Airway epithelial cell (primary cell): ENCODE measurements at places on chromosomes 2 and 18. TPM values are rescaled to one million over a fixed set of nuclear protein-coding genes. Genes with fewer than 3 reads are reported as not detected.

Gene ZC3H8
- total RNA-seq: 4.3 and 4.5 TPM in 2 replicates

Gene MFSD6
- total RNA-seq: 47.3 and 55.3 TPM in 2 replicates

Gene HOXD3
- total RNA-seq: not detected in 2 replicates

Gene ASPRV1
- 0.21 TPM in 1 of 2 replicates, not detected in the other for total RNA-seq

Gene ANKRD30BL
- total RNA-seq: not detected in 2 replicates

Gene TTR
- total RNA-seq: not detected in 2 replicates

Gene UBE2E3
- total RNA-seq: 65.0 and 72.1 TPM in 2 replicates

Gene REG1A
- not detected in 2 replicates for total RNA-seq

Gene C2orf80
- total RNA-seq: not detected in 2 replicates

Gene ANKAR
- total RNA-seq: 0.78 and 1.6 TPM in 2 replicates

Gene C2orf72
- total RNA-seq: not detected in 2 replicates

Gene PLEK
- 0.05 TPM in 1 of 2 replicates, not detected in the other for total RNA-seq

Gene GATA6
- 4.0 and 5.9 TPM in 2 replicates for total RNA-seq

Gene PDE11A
- not detected in 2 replicates for total RNA-seq

Gene ETAA1
- total RNA-seq: 13.4 and 17.5 TPM in 2 replicates

Gene EXOC6B
- 16.8 and 23.4 TPM in 2 replicates for total RNA-seq

Gene DSC3
- 129 and 148 TPM in 2 replicates for total RNA-seq

Gene B3GNT7
- 0.28 and 0.85 TPM in 2 replicates for total RNA-seq

Gene CCL20
- 14.9 and 17.5 TPM in 2 replicates for total RNA-seq

Gene LYPD1
- total RNA-seq: not detected in 2 replicates

Gene GPR39
- 9.3 and 10.9 TPM in 2 replicates for total RNA-seq

Gene CCDC141
- not detected in 2 replicates for total RNA-seq

Gene CRYGC
- not detected in 2 replicates for total RNA-seq

Gene SH3YL1
- 42.3 and 59.2 TPM in 2 replicates for total RNA-seq

Gene DSG1
- 46.9 and 48.9 TPM in 2 replicates for total RNA-seq

Gene EGR4
- total RNA-seq: not detected in 2 replicates

Gene NDUFS1
- 73.6 and 137 TPM in 2 replicates for total RNA-seq
